AG04450 (cell line): ENCODE measurements at places on chromosomes 6 and 20.

DNA sequence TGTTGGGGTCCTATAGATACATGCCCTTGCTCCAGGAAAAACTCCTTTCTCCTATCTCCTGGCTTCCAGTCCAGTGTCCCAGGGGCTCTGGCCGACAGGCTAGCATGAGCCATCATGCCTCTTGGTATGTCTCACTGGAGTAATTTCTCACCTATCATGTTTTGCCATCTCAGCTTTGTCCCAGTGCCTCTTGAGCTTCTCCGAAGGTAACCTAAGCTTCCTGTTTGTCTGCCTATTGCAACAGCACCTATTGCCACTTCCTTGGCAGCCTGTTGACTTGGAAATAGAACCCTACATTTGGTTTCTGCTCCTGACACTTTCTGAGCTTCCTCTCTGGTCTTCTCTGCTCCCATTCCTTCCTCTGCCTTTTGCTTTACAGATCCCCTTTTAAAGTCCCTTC lies 197.7 kb downstream of the KCNQ5 start:
- no peak for DNase-seq

DNA sequence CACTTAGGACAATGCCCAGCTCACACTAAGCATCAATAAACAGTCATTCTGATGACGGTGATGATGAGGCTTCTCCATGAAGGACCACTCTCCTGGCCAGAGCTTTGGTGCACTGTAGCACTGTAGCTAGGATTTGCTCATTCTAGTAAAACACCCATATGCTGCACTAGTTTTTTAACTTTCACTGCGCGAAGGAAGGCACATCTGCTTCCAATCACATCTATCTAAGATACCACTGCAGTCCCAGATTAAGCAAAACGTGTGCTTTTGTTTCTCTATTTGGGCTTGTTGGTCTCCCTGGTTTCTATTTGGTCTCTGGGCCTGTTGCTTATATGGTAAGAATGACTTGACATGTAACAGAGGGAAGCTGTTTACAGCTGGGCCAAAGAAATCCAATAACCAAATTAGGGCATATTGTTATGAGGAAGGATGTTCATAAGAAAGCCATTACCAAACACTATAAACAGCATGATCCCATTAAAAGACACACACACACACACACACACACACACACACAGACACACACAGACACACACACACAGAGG lies 62.4 kb downstream of the FAM229B start:
- peak; percentile 85 for DNase-seq

DNA sequence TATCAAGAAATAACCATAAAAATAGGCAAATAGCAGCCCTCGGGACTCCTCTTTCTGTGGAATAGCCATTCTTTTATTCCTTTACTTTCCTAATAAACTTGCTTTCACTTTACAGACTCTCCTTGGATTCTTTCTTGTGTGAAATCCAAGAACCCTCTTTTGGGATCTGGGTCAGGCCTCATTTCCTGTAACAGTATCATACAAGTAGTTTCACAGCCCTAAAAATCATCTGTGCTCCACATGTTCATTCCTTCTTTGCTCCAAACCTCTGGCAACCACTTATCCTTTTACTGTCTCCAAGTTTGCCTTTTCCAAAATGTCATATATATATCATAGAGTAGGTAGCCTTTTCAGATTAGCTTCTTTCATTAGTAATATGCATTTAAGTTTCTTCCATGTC lies 13.5 kb upstream of the NT5E start:
- DNase-seq, result no peak

DNA sequence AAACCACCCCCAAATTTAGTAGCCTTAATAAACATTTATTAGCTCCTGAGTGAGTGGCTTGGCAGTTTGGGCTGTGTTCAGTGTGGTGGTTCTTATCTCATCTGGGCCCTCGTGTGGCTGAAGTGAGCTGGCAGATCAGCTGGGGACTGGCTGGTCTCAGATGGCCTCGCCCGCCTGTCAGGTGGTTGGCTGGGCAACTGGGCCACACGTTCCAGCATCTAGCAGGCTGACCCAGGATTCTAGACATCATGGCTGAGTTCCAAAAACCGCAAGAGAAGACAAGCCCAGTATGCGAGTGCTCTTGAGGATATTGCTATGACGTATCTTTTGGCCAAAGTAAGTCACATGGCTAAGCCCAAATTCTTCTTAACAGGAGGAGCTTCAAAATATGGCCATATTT lies 28.9 kb downstream of the EIF2S2 start:
- peak; percentile 61 for DNase-seq

- no peak for DNase-seq
Observed at GRCh38 chr6:32146287-32146686, 5.5 kb downstream of the PRRT1 start.

- DNase-seq, result no peak
Observed at GRCh38 chr20:40606237-40606636, 82.8 kb downstream of the MAFB start.

- DNase-seq, result no peak
Observed at GRCh38 chr6:111367393-111368088, 115.5 kb downstream of the REV3L start.

DNA sequence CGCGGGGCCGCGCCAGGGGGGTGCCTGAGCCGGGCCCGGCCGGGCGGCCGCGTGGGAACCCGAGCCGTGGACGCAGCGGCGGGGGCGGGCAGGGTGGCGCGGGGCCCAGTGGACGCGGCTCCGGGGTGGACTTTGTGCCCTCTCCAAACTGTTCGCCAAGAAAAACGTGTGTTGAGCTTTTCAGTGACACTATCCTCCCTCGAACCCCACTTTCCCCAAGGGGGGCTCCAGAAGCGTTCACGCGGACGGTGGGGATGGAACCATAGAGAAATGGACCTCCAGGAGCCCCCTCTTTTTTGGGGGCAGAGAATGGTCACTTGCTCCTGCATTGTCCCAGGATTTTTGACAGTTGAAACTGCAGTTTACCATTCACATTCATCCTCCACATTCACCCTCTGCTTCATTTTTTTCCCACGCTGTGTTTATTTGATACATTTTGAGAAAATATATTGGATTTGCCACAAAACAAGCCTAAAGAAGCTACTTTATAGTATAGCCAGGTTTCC lies 2.9 kb upstream of the HIVEP1 start:
- DNase-seq, result no peak

DNA sequence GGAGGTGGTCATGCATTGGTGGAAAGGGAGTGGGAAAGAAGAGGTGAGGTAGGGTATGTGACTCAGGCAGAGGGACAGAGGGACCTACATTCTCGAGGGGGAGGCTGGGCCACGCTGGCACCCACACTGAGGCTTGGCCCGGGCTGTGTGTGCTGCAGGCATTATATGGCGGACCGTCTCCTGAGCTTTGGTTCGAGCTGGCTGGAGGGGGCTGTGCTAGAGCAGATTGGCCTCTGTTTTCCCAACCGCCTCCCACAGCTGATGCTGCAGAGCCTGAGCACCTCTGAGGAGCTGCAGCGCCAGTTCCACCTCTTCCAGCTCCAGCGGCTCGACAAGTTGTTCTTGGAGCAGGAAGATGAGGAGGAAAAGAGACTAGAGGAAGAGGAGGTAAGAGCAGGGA lies 23.4 kb downstream of the DNPH1 start:
- no peak for DNase-seq

DNA sequence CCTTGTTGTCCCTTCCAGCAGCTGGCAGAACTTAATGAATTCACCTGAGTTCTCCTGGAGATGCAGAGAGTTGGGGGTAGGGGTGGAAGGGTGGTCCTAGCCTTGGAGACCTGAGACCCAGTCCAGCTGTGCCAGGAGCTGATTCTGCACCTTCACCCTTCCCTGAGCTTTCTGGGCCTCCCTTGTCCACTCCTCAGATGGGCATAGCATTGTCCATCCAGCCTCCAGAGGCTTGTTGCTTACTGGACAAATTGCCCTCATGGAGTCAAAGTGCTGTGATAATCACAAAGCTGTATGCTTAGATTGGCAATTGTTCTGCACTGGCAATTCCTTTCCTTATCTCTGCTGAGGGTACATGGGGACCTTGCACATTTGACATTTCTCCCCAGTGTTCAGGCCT lies 16.5 kb downstream of the CST9L start:
- DNase-seq, result no peak

GRCh38 chr6:139736325-139736906 lies 362.0 kb upstream of the CITED2 start:
- DNase-seq, result no peak

GRCh38 chr6:16166871-16167608 lies 38.2 kb downstream of the MYLIP start:
- no peak for DNase-seq

GRCh38 chr20:32562495-32562911 lies 22.6 kb downstream of the NOL4L start:
- DNase-seq, result no peak

GRCh38 chr6:1527073-1527457 lies 82.7 kb upstream of the FOXC1 start:
- peak; percentile 6 for DNase-seq

GRCh38 chr20:24802286-24802820 lies 146.7 kb upstream of the CST7 start:
- DNase-seq, result no peak

- DNase-seq, result no peak
Observed at GRCh38 chr6:84448331-84448730, 220.9 kb upstream of the CEP162 start.

GRCh38 chr20:39259010-39259803 lies 297.1 kb downstream of the DHX35 start:
- DNase-seq, result no peak

GRCh38 chr20:50843331-50844276 lies 48.7 kb downstream of the BCAS4 start:
- DNase-seq, result no peak

GRCh38 chr20:42346189-42347170 lies 728.3 kb upstream of the CHD6 start:
- no peak for DNase-seq

DNA sequence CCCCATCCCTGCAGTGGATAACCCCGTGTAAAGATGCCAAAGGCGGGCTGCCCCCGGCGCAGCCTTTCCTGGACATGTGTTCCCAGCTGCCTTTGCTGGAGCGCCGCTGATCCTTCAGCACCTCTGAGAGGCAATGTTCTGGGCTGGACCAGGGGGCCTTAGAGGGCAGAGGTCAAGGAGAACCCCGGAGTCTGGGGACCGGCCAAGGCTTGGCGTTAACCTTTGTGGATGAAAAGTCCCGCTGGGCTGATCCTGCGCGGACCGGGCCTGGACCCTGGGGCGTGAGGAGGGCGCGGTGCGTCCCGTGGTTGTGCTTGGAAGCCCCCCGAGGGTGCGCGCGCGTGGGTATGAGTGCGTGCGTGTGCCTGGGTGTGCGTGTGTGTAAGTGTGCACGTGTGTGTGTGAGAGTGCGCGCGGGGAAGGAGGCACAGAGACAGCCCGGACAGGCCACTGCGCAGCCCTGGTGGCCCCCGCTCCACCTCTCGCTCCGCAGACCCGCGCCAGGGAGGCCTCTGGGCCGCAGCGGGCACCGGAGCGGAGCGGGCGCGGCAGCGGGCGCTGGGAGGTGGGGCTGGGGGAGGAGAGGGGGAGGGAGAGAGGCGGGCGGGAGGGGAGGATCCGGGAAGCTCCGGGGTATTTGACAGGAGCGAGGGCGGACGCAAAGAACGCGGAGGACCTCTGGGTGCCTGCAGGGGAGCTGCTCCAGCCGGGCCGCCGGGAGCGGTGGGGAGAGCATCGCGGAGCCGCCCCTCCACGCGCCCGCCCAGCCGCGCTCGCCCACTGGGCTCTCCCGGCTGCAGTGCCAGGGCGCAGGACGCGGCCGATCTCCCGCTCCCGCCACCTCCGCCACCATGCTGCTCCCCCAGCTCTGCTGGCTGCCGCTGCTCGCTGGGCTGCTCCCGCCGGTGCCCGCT lies at the start of gene SMOC2:
Gene SMOC2 (plus strand): TSS at position 665 of the 914 bp plus-strand sequence. CDS start 187 bp downstream, at position 852.
- DNase-seq, result no peak

- DNase-seq, result no peak
Observed at GRCh38 chr6:7914311-7914710, 3.7 kb upstream of the TXNDC5 start.

GRCh38 chr6:166770216-166771116 lies 143.4 kb upstream of the RPS6KA2 start:
- DNase-seq, result no peak
